ENCODE measurements at places on chromosomes 3 and 15.

- no peak for DNase-seq
These were observed 61.0 kb downstream of the GTPBP8 start for GRCh38 chr3:113051787-113052186.

DNA sequence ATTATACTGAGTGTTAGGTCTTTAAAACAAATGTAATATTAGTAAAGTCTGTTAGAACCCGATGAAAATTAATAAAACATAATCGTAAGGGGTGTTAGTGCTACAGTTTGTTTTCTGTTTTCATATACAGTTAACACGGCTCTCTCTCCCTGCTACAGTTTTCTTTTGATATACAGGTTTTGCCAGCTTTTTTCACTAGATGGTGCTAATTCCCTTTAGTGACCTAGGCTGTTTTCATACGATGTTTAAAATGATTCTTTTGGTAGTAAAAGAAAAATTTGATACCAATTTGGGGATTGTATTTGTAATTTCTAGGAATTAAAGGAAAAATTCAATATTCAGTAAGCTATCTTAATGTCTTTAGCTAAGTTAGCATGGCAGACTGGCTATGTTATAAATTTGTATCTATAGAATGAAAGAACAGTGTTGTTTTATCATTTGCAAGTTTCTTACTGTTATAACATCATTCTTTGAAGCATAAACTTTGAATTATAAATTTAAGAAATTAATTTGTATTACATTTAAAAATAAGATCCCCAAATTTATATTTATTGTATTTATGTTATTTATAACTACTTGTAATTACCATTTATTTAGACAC lies 11.5 kb downstream of the APH1B start:
- no peak for DNase-seq

DNA sequence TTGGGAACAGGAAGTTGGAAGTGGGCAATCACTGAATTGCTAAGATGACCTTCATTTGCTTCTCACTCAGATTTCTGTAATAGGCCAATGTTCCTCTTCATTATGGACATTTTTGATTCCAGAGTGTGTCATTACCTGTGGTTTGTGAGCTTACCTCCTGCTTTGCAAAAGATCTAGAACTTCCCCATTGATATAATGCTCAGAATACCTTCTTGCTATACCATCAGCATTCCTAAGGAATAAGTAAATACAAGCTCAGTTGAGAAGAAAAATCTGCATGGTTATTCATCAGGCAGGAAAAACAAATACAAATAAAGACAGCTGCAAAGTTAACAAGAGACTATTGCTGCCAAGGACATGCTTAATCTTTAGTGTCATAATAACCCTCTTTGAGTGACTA lies 5.6 kb upstream of the RPL14 start:
- no peak for DNase-seq

- no peak for DNase-seq
These were observed 19.8 kb upstream of the ARNT2 start for GRCh38 chr15:80384432-80384831.

- DNase-seq: no peak
These were observed 161.6 kb upstream of the FRMD4B start for GRCh38 chr3:69547461-69547880.

DNA sequence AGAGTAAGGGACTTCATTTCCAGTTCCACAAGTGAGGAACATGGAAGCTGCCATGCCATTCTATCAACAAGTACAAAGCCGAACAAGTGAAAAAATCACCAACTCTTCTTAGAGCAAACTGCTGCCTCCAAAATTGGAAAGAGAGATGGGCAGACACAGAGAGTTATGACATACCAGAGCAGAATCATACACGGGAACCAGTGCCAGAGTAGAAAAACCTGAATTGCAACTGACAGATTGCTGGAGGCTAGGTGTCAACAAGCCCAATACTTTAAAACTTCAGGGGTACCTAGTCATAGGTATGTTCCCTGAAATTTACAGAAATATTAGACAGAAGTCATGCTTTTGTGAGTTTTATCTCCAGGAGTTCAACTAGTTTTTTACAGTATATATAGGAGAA lies 62.0 kb downstream of the TTBK2 start:
- DNase-seq: no peak

DNA sequence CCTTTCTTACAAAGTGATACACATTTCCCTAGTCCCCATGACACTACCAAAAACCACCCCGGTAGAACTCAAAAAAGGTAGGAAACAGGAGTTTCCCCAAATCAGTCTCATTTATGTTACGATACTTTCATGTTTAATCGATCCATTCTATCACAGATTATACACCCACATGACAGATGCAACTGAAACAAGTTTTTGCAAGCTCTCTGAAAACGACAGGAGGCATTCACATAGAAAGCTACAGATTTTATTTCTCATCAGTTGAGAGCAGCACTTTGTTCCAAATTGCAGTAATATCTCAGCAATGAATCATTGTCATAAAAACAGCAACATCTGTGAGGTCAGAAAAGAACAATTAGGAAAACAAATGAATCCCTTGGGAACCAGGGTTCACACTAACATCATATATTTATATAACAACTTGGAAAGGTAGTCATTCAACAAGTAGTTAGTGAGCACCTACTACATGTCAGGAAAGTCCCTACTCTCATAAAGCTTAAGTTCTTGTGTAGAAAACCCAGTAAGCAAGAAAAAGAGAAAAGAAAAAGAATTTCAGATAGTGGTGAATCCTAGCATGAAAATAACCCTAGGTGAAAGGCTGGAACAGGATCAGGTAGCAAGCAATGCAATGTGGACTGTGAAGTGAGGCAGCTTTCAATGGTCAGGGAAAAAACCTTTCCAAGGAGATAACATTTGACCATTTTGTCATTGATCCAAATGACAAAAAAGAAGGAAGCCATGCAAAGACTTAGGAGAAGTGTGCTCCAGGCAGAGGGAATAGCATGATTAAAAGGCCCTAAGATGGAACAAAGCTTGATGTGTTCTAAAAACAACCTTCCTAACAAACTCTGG lies 8.3 kb downstream of the PLD1 start:
- peak; percentile 93 for DNase-seq

GRCh38 chr3:78066287-78066686 lies 1026.4 kb downstream of the ROBO2 start:
- no peak for DNase-seq

- DNase-seq: peak; percentile 20
These were observed 8.6 kb upstream of the RPL29 start for GRCh38 chr3:52004163-52004787.

- DNase-seq: no peak
These were observed 398.9 kb downstream of the NLGN1 start for GRCh38 chr3:173796405-173796804.

DNA sequence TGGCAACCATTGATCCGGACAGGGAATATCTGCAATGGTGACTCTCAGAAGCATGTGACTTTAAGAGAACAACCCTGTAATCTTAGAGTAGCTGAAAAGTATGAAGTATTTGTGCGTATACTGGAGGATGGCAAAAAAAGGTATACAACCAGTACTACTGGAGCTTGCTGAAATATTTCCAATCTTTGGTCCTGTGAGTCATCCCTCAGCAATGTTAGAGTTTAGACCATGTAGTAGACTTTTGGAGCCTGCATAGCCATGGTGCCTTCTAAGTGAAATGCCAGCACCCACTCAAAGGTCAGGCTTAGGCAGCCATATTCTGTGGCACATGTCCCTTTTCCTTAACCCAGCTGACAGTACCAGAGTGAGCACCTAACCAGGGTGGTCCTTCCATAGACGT lies 429.4 kb downstream of the NTRK3 start:
- no peak for DNase-seq

GRCh38 chr3:179418610-179419009 lies 32.7 kb downstream of the GNB4 start:
- DNase-seq: no peak

GRCh38 chr3:143565951-143566350 lies 282.3 kb downstream of the SLC9A9 start:
- DNase-seq: no peak

DNA sequence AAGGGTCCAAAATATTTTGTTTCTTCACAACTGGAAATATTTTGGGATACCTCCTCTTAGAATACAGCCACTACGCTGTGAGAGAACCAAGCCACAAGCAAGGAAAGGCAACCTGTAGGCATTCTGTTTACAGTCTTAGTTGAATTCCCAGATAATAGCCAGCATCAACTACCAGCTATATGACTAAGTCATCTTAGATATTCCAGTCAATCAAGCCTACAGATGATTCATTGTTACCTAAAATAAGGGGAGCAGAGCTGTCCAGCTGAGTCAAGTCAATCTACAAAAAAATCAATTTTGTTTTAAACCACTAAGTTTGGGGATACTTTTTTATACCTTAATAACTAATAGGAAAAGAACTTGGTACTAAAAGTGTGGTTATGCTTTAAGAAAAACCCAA lies 526.4 kb upstream of the DPPA4 start:
- DNase-seq: no peak

- DNase-seq: no peak
These were observed 33.6 kb downstream of the RAF1 start for GRCh38 chr3:12630292-12630691.

GRCh38 chr3:108092501-108092900 lies 1.7 kb upstream of the CD47 start:
- no peak for DNase-seq

- no peak for DNase-seq
These were observed 61.4 kb downstream of the CD47 start for GRCh38 chr3:108029466-108029865.

DNA sequence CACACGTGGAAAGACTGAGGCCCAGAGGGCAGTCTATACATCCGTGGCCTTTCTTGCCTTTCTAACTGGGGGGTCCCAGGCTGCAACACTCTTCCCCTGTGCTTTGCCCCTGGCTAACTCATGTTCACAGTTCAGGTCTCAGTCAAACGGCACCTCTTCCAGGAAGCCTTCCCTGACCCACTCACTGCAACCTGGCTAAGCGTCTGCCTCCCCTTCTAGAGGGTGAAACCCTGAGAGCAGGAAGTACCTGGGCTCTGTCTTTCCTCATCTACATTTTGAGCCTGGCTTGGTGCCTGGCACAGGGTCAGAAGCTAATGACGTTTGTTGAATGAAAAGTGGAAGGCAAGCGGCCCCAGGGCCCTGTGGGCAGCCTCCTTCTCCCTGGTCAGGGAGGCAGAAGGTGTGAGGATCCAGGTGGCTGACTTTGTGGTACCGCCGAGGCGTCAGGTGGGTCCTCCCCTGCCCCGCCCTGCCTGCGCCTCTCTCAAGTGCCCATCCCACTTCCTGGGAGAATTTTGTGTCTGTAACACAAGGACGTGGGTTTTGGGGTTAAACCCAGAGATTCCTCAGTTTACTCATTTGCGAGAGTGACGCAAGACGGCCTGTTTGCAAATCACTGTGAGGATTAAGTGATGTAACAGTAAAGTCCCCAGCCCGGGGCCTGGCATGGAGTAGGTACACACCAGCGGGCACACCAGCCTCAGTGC lies 32.1 kb downstream of the DNASE1L3 start:
- DNase-seq: no peak

- peak; percentile 9 for DNase-seq
These were observed 16.9 kb upstream of the LRRC31 start for GRCh38 chr3:169886671-169887070.

DNA sequence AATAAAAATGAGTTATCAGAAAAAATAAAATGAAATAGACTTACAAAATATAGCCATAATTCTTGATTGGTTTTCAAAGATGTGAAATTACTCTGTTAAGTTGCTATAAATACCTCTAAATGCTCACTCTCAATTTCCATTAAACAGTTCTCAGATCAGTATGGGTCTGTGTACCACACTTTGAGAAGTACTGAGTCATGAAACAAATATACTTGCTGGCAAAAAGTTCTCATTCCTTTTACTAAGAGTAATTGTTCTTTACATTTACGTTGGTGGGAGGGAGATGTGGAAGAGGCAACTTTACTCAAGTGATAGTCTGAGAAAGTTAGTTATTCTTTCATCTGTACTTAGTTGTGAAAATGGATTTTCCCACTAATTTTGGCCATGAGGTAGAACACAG lies 96.3 kb downstream of the ZNF385D start:
- DNase-seq: peak; percentile 65

- DNase-seq: no peak
These were observed 25.6 kb downstream of the COL8A1 start for GRCh38 chr3:99663977-99664376.

GRCh38 chr15:37619358-37620042 lies 314.9 kb upstream of the TMCO5A start:
- DNase-seq: no peak

DNA sequence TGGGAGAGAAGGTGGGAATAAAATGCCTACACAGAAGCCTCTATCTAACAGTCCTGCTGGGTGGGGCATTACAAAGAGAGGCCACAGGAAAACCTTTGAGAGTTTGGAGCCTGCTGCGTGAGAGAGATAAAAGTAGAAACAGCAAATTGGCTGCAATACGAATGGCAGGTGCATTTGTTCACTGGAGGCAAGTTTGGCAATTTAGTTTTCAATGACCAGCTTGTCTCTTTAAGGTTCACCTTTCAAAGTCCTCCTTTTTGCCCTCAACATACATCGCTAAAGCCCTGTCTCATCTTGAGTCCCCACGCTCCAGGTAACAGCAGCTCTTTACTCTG lies 405.7 kb downstream of the LSAMP start:
- no peak for DNase-seq

DNA sequence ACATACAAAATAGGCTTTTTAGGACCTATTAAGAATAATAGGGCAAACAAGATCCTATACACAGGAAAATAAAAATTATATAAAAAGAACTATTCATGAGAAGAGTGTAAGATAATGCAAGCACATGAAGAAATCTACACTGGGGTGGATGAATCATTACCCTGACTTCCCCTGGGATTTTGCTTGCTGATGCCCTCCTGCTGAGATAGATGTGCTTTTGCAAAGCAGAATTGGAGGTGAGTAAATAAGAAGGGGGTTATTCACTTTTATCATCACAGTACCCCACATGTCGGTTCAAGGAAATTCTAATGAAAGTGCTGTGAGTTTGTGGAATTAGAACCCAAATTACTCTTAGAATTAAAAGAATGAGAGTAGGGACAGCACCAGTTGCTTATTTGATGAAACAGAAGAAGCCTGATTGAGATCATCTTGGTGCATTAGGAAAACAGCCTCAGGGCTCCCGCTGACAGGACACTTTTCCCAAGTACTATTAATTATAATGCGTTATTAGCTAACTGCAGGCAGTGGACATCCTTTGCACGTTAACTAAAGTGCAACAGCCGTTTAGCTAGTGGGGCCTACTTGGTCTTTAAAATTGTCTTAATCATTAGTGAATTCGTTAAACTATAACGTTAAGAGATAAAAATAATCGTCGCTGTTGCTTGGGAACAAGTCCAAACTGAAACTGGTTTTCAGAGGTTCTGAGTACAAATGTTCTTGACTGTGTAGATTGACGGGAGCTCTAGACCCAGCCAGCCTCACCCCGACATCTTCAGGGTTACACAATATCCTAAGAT lies 48.4 kb downstream of the SLC2A2 start:
- peak; percentile 73 for DNase-seq
